ENCODE measurements at places on chromosomes 4 and X.
A peak's percentile ranks its signal among the peaks of the same experiment; 100 is the strongest.

DNA sequence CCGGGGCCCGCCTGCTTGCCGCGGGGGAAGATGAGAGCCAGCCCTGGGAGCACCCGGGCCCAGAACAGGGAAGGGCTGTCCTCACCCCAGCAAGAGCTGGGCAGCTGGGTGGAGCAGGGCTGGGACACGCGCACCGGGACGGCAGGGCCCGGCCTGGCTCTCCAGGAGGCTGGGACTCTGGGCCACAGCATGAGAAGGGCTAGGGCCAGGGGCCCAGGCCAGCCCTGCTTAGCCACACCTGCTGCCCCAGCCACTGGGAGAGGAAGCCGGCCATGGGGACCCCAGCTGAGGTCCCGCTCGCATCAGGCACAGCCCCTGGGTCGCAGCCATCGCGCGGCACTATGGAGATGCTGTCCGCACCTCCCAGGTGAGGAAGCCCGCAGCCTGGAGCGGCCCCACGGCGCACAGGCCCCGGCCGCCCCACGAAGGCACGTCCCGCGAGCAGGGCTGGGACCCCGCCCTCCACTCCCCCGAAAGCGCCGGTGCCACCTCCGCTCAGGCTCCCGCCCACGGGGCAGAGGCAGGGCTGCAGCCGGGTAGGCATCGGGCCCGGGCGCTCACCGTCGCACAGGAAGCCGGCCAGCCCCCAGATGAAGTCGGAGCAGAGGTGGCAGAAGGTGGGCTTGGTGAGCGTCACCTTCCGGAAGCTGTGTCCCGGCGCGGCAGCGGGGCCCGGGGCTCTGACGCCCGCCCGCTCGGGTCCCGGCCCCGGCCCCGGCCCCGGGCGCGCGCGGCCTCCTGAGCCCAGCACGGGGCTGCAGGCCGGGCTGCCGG lies 531 bp downstream of the DGKQ start:
- no peak for DNase-seq

DNA sequence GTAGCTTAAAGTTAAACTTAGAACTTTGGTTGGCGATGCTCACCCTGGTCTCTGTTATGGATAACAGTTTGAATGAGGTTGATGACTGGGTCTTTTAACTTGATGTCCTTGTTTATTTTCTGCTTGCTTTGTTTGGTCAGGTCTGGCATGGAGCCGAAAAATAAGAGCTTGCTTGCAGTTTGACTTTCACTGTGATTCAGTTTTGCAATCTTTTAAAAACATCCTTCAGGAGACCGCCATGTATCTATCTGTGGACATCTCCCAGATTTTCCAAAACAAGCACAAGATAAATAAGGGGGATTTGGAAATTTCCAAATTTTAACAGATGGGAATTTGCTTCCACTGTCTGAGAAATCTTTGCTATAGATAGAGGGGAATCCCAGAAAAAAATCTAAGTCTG lies 246.7 kb downstream of the PALLD start:
- DNase-seq = no peak

DNA sequence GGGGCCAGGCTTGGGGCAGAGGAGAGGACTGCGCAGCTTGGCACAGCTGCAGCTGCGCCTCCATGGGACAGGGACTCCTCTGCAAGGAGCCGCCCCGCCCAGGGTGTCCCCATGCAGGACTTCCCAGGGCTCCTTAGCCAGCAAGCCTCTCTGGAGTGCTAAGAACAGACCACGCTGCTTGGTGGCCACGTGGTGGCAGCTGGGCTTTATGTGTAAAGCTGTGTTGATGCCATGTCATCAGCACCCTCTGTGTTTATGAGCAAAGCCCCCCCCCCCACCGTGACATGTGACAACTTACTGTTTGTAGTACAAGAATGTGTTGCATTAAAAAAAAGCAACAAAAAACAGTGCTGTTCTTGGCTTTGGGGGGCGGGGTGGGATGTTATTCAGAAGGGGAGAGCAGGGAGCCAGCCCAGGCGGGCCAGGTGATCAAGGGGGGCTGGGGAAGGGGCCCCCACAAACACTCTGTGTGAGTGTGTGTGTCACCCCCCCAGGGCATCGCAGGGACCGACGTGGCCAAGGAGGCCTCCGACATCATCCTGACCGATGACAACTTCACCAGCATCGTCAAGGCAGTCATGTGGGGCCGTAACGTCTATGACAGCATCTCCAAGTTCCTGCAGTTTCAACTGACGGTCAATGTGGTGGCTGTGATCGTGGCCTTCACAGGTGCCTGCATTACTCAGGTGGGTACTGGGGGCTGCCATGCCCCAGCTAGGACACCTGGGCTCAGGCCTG lies 40.3 kb downstream of the ATP2B3 start:
- peak; percentile 64 for DNase-seq

DNA sequence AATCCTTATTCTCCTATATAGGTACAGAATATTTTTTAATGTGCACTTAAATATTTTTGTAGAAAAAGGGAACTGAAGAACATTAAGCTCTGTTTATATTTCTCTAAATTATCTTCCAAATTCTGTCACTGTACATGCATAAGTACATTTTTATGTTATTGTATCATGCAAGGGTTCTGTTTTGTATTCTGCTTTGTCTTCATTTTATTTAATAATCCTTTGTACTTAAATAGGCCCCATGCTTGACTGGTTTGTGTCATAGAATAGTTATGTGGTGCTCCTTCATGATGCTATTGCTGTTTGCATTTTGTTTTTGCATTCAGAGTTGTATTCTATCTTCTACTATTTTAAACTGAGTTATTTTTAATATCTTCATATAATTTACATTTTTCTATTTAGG lies 111.9 kb upstream of the EDNRA start:
- no peak for DNase-seq

DNA sequence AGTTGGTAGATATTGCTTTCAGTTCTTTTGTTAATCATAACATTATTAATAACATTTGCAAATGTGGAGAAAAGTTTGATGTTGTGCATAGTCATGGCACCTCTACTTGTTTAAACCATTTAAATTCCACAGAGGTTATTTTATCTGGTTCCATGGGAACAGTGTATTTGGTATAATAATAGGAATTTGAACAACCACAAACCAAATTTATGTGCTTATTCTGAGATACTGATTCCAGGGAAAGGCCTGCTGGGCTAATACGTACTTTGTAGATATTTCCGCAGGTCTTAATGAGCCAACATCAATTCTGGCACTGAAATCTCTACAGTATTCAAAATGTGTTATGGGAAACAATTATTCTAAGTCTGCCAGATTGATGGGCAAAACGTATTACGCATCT lies 319.0 kb downstream of the DKK2 start:
- no peak for DNase-seq

GRCh38 chrX:19886883-19887531 lies 393 bp downstream of the SH3KBP1 start:
- peak; percentile 45 for DNase-seq

- no peak for DNase-seq
These were observed 20.9 kb downstream of the CLRN2 start for GRCh38 chr4:17535906-17536305.

DNA sequence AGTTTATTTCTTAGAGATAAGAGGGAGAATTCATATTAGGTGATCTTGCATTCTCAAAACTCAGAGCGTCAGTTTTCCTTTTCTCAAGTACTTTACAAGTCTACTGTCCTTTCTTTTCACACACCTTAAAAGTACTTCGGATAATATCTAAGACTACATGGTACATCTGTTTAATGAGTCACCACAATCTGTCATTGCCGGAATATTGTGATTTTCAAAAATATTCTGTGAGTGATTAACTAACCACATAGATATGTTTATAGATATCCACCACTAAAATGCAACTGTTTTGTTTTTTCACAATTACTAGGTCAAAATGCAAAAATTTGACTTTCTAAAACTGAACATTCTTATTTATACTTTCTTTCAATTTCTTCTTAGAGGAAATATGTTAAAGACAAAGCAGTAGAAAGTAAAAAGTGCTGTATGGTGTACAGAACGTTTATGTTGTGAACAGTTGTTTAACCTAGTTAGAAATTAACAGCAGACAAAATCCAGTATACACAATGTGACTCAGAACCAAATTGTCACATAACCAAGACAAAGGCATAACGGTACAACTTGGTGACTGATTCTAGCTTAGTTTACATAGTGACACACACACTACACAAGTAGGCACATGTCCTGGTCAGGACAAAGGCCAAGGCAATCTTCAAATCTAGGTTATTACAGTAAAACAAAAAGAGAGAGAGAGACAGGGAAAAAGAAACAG lies 482.9 kb downstream of the NAF1 start:
- DNase-seq = no peak

GRCh38 chr4:47786958-47787370 lies 50.9 kb downstream of the CORIN start:
- no peak for DNase-seq

GRCh38 chr4:24287096-24287495 lies 297.3 kb downstream of the DHX15 start:
- DNase-seq = no peak

DNA sequence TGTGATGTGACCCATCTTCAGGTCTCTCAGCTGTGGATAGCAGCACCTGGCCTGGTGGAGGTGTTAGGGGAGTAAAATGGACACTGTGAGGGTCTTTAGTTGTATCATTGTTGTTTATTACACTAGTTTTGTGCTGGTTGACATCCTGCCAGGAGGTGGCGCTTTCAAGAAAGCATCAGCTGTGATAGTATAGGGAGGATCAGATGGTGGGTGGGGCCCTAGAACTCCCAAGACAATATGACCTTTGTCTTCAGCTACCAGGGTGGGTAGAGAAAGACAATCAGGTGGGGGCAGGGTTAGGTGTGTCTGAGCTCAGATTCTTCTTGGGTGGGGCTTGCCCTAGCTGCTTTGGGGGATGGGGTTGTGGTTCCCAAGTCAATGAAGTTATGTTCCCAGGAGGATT lies 162.8 kb downstream of the PPP1R2C start:
- DNase-seq = peak; percentile 43

DNA sequence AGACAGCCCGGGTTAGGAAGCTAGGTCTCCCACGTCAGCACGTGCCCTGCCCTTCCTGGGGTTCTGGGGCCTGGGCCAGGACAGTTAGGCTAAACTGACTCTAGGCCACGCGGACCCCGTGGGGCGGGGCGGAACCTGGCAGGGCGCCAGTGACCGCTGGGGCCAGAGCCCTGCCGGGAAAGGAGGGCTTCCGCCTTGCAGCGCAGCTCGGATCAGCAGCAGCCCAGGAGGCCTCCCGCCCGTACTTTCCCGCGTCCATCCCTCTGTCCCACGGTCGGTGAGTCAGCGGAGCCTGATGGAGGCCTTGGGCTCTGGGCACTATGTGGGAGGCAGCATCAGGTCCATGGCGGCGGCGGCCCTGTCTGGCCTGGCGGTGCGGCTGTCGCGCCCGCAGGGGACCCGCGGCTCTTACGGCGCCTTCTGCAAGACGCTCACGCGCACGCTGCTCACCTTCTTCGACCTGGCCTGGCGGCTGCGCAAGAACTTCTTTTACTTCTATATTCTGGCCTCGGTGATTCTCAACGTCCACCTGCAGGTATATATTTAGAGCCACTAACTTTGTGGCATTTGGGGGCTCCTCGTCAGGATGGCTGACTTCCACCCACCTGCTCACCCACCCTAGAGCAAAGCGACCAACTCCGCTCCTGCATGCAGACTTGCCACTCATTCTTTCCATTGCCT lies at the start of gene SMIM10:
TSS of gene SMIM10 (plus strand) at position 191 of the 681 bp plus-strand sequence. CDS start at position 296, 105 bp downstream.
- peak; percentile 28 for DNase-seq

DNA sequence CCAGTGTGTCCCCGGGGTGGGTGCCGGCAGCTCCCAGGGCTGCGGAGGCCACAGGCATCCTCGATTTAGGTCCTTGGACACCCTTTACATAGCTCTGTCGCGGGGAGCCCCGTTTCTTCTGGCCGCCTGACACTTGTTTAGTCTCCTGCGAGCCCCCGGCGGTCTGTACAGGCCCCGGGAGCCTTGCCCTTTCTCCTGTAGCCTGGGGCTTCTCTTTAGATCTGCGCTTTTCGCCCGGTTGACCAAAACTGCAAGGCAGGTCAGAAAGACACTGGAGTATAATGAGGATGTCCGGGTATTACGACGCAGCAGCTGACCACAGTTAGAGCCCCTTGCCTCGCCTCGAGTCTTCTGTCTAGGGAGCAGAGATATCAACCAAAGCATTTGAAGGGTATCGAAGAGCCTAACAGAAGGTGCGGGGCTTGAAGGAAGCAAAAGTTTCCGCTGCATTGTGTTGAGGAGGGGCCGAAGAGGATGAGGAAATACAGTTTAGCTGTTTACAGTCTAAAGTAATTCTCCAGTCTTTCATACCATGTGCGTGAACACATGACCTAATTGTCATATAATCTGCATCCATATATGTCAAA lies 479 bp downstream of the BRCC3 start:
- DNase-seq = peak; percentile 53

- no peak for DNase-seq
These were observed 23.2 kb upstream of the MRFAP1 start for GRCh38 chr4:6617246-6617645.

DNA sequence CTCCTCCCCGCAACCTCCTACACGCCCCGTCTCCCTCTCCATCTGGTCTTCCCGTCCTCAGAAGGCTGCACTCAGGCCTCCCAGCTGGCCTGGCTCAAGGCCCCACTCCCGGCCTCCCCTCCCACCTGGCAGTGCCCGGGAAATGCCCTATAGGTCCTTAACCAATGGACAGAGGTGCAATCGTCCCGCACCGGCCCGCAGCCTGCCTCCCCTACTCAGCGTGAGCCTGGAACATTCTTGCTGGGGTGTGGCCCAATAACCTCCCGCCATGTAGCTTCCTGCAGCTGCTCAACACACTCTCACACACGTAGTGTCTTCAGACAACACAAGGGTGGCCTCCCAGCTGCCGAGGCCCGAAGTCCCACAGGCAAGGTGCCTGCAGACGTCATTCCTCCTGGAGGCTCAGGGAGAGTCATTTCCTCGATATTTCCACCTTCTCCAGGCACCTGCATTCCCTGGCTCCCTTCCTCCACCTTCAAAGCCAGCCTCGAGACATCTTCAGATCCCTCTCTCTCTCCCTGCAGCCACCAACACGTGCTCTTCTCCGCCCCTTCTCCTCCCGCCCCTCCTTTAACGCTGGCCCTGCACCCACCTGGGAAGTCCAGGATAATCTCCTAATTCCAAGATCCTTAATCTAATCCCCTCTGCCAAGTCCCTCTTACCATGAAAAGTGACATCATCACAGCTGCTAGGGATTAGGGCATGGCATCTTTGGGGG lies 56.2 kb downstream of the ADRA2C start:
- DNase-seq = peak; percentile 91

- peak; percentile 53 for DNase-seq
These were observed at the start of gene RASSF6 for GRCh38 chr4:73620115-73620792. RASSF6 (minus strand) TSS chr4:73620436; CDS start chr4:73611795, 8,641 bp downstream.

DNA sequence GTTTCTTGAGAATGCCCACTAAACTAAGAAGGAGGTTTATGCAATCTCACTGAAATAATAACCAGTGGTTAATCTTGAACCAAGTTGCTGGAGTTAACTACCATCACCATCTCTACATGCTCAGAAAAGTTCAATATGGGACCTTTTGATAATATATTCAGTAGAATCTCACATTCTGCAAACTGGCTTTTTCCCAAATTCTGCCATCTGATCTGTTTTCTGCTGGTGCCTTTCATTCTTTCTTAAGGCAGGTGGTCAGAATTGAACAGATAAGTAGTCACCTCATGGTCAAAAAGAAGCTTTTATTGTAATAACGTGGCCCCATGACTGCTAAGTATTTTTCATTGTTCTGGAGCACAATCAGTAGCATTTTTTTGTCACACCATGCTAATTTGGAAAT lies 229.0 kb upstream of the GK2 start:
- no peak for DNase-seq

All from NCI-H82 (cell line).